ENCODE measurements at places on chromosomes 2 and 18.

DNA sequence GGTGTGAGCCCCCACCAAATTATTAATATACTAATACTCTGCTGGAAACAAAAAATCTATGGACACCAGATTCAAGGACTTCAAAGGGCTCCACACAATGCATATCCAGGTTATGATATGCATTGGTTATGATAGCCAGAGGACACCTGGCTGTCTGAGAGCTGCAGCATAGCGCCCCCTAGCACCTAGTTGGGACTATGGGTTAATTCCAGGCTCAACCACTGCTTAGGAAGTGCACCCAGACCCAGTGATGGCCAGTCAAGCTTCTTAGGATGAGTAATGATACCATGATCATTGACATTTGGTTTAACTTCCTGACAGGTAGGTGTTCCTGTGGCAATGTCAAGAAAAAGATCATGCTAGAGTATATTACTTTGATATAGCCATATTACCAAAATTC is 3.8 kb upstream of the FRZB start:
- DNase-seq, result peak; percentile 65

DNA sequence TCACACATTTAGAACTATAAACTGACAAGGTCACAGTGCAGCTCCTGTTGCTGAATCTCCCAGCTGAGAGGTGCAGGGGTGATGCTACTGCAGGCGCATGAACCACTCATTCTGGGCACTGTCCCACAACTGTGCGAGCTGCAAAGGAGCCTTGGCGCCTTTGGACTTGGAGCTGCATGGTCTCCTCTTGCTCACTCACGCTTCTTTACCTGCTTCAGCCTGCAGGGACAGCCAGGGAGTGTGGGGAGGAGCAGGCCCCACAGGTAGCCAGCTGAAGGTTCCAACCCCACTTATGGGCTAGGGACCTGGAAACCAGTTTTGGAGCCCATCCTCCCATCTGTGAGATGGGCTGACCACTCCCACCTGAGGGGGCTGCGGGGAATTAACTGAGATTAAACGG is 75.0 kb downstream of the UXS1 start:
- DNase-seq, result no peak

GRCh38 chr2:128867311-128867710 is 548.6 kb upstream of the HS6ST1 start:
- no peak for DNase-seq

- no peak for DNase-seq
These were observed 92.0 kb downstream of the LRP1B start for GRCh38 chr2:142038826-142039225.

DNA sequence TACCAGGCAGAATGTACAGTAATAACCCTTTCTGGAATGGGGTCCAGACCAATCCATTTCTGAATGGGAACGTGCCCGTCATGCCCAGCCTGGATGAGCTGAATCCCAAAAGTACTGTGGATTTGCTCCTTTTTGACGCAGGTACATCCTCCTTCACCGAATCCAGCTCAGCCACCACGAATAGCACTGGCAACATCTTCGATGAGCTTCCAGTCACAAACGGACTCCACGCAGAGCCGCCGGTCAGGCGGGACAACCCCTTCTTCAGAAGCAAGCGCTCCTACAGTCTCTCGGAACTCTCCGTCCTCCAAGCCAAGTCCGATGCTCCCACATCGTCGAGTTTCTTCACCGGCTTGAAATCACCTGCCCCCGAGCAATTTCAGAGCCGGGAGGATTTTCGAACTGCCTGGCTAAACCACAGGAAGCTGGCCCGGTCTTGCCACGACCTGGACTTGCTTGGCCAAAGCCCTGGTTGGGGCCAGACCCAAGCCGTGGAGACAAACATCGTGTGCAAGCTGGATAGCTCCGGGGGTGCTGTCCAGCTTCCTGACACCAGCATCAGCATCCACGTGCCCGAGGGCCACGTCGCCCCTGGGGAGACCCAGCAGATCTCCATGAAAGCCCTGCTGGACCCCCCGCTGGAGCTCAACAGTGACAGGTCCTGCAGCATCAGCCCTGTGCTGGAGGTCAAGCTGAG is 89.6 kb downstream of the SH3BP4 start:
- DNase-seq, result no peak

- DNase-seq, result no peak
These were observed 2.4 kb downstream of the TMEM185B start for GRCh38 chr2:120220756-120221155.

DNA sequence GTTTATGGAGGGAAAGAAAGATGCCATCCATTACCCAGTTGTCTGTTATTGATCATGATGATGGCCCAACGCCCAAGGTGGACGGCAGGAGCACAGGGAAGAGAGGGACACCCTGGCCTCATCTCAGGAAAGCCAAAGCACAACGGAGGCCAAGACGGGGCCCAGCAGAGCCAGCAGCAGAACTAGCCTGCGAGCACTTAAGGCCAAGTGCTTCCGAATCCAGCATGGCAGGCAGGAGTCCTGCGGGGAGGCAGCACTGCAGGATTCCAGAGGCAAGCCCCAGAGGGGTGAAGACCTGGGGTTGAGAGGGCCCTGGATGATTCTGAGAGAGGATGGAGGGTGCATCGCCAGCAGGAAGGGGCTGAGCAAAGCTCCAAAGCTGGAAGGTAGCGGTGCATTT is 28.3 kb upstream of the KLHL29 start:
- DNase-seq, result no peak

DNA sequence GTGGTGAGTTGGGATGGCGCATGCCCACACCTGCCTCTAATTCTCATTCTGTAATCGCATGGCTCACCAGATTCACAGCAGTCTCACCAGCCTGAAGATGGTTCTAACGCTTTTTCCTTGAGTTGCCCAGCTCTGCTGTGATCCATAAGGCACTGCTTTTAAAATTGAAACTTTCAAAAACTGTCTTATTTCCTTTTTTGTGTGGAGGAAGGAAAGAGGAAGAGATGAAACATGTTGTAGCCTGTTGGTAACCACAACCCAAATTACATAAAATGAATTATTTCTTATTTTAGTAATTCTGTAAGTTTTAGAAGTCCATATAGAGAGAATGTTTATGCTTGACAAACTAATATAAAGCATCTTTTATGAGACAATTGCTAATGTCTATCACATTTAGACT is 165.4 kb downstream of the RBM43 start:
- no peak for DNase-seq

DNA sequence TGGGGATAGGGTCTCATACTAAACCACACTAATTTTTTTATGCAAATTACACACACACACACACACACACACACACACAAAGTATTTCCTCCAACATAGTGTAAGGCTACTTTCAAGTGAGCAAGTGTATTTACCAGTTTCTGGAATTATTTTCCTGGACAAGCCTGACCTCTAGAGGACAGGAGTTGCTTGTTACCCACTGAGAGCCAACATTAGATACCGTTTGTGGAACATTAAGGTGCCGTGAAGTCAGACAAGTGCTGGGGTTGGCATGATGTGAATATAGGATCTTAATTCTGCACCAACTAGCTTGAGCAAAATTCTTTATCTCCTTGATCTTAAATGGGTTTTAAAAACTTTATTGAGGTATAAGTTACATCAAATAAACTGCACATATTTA is 39.3 kb upstream of the SERPINB2 start:
- peak; percentile 66 for DNase-seq

DNA sequence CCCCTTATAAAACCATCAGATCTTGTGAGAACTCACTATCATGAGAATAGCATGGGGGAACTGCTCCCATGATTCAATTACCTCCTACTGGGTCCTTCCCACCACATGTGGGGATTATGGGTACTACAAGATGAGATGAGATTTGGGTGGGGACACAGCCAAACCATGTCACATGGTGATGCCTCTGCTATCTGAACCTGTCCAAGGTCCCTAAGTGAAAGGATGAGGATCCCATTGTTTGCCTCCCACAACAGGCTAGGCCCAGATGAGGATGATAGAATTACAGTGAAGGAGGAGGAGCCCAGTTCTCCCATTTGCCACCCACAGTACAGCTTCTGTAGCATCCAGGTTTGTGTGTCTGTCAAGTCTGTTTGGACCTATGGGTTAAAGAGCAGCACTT is 65.4 kb downstream of the PRKCE start:
- no peak for DNase-seq

- no peak for DNase-seq
These were observed 249.4 kb upstream of the TRIB2 start for GRCh38 chr2:12467303-12467702.

DNA sequence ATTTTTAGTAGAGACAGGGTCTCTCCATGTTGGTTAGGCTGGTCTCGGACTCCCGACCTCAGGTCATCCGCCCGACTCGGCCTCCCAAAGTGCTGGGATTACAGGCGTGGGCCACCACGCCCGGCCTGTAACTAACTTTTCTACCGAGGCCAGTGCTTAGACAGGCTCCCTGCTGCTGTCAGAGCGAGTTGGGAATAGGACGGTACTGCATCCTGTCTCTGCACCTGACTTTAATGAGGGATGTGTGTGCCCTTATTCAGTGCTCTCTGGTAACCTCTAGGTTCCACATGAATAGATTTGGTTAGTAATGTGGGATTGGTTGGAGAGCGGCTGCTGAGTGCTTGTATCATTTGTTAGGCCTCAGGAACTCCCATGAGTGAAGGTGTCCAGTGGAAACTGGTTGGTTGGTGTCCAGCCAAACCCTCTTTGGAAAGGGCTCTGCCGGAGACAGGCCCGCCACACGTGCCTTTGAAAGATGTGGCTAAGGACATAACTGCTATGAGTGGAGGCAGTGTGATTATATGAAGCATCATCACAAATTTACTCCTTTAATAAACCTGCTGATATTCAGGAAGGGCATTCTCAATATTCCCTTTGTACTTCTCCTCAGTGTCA is 36.6 kb downstream of the MYOM1 start:
- DNase-seq, result no peak

- no peak for DNase-seq
These were observed 35.4 kb downstream of the SLC8A1 start for GRCh38 chr2:40416486-40416885.

- DNase-seq, result no peak
These were observed 76.9 kb downstream of the CABLES1 start for GRCh38 chr18:23212161-23212560.

DNA sequence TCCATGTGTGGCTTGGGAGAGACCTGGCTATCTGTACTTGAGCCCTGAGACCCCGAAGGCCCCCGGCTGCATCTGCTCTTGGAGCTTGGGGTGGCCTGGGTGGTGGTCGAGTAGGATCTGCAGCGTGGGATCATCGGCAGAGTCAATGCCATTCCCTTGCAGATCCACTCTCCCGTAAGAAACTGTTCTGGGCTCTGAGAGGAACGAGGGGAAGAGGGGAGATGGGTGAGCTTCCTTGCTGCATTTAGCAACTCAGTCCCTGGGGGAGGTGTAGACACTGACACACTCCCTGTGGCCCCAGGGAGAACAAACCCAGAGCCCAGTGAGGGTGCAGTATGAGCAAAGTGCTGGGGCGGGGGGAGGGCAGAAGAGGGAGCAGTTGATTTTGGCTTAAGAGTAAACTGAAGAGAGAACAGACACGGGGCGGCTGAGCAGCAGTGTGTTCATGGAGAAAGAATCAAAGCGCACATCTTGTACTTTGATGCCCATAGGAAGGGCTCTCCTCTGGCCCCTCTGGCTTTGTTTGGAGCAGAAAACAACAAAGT is 8.5 kb downstream of the GREB1 start:
- peak; percentile 32 for DNase-seq

GRCh38 chr18:80148326-80149199 is 39.5 kb downstream of the ADNP2 start:
- DNase-seq, result no peak

GRCh38 chr2:143698352-143698751 is 569.1 kb downstream of the ARHGAP15 start:
- DNase-seq, result no peak

- no peak for DNase-seq
These were observed 408.7 kb upstream of the HS6ST1 start for GRCh38 chr2:128727404-128727803.

DNA sequence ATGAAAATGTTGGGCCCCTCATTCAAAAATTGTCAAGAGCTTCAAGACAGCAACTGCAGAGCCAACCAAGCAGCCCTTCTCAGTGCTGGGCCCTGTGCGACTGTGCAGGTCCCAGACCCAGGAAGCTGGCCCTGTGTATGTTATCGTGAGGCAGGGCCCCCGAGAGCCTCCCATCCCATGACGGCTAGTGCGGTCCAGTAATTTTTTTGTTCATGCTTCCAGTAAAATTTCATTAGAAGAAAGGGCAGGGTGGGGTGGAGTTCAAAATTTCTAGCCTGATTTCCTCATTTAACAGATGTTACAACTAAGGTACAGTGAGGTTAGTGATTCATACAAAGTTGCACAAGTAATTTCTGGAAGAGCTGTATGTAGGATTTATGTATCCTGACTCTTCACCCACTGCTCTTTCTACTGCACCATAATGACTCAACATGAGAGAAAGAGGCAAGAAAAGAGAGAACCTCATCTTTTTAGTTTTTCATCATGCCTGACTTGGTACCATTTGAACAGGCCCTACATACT is 105.5 kb downstream of the ZEB2 start:
- DNase-seq, result no peak

DNA sequence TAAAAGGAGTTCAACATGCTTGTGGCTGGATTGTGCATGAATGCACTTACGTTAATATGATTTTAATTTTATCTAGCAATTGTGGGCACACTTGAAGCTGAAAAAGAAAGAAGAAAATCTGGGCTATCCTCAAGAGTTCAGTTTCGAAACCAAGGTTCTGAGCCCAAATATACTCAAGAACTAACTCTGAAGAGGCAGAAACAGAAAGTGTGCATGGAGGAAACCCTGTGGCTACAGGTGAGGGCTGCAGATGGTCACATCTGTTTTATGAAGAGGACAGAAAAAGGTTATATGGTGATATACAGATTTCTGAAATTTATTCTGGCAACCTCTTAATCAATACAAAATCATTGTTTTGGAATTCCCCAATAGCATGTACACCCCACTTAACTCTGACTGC is 57.3 kb downstream of the ITGA6 start:
- DNase-seq, result no peak

DNA sequence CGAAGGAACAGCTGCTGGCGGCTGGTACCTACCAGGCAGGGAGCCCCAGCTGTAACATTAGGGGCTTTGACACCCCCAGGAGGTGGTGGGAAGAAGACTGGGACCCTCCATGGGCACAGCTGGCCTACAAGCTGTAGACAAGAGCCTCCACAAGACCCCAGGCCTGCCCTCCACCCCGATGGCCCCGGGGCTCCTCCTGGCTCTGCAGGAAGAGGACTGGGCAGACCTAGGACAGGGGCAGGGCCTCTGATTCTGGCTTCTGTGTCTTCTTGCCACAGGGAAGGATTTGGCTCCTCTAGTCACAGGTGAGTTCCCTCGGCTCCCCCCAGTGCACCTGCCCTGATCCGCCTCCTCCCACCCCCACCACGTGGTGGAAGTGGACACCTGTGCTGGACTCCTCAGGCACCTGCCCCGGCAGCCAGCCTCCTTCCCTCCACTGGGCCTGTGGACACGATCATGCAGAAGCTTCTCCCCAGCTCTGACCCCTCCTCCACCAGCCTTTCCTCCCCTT is 53.4 kb upstream of the ODC1 start:
- no peak for DNase-seq
